ENCODE measurements at places on chromosomes 1 and 21. TPM values are rescaled to one million over a fixed set of nuclear protein-coding genes. Genes with fewer than 3 reads are reported as not detected.

Gene SYT2
- not detected for total RNA-seq

Gene GPR25
- total RNA-seq = not detected

Gene RNASEL
- 7.7 TPM for total RNA-seq

Gene TTC22
- not detected for total RNA-seq

Gene CNR2
- not detected for total RNA-seq

Gene SNAP47
- 39.5 TPM for total RNA-seq

Gene CDC42BPA
- total RNA-seq = 39.3 TPM

Gene F3
- total RNA-seq = 29.0 TPM

Data from subcutaneous preadipocyte (primary cell).